NCI-H2081 treated with DMSO at 0.1 percent for 48 hours (cell line): ENCODE measurements at places on chromosomes 5 and 9.

DNA sequence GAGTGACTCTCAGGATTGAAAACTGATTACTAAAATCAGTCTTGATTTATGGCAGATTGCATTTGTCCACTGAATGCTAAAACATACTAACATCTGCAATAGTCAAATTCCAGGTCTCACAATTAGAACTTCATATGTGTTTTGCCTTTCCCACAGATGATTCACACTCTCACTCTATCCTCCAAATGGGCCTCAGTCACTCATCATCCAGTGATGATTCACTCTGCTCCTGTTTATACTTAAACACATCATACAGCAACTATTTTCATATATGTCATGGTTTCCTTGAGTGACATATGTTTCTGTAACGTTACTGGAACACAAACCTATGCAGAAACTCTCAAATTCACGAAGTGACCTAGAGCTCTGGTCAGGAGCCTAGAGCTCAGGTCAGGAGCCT, 512.9 kb downstream of the HINT1 start:
- no peak for DNase-seq

DNA sequence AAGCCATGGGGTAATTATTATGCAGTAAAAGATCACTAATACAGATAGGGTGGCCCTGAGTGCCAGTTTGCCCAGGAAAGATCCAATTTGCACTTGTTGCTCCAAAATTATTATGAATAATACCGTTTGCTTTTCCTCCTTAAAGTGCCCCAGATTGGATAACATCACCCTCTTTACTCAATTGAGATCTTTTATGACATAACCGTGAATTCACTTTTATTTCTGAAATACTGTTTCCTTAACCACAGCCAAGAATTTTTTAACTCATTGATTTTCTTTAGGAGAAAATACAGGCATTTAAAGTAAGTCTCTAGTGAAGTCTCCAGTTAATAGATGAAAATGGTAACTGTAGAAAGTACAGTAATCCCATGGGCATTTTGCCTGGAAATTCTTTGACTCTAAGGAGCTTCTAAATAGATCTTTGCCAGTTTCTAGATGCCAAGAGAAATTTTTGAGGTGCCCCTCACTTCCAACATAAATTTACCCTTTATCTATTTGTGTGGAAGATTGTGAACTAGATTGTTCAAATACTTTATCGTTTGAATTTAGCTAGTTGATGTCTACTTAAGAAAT, 99.2 kb downstream of the UHRF2 start:
- no peak for DNase-seq

DNA sequence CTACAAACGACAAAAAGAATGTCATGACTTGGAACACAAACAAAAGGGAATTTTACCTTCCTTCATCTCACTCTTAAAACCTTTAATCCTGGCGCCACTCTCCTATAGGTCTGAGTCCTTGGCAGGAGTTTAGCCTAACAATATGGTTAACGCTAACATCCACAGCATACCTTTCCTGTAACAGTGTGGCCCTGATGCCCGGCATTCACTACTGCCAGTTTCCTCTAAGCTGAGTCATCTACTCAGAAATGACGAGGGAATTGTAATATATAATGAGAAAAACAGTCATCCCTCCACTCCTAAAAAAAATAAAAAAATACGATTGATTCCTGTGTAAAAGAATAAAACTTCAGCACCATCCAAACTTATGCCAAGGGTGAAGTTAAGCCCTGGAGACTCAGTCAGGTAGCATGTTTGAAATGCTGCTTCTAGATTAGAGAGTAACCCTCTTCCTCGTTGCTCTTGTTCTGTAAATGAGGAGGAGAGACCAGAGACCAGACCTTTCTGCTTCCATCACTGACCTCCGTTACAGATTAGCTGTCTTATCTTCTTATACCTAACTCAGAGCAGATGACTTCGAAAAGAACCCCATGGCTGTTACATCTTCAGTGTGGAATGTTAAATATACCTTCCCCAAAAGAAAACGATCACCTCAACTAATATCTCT, 37.4 kb downstream of the CCDC125 start:
- DNase-seq: no peak

- no peak for DNase-seq
These were observed 61.6 kb upstream of the RPL26L1 start for GRCh38 chr5:172897481-172898217.

DNA sequence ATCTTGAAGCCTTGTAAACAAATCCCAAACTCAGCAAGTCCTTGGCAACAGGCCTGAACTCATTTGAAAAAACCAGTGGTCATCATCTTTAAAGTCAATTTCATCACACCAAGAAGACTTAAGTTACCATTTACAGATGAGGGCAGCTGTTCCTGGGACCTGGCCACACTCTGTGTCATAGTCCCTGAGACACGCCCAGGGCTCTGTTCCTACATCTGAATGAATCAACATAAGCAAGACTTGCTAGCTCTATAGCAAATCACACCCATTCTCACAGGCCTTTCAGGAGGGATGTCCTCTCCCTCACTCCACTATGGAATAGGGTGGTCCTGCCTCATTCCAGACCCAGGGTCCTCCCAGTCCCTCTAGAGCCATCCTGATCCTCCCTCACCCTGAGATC, 142.8 kb downstream of the NSG2 start:
- DNase-seq: no peak

DNA sequence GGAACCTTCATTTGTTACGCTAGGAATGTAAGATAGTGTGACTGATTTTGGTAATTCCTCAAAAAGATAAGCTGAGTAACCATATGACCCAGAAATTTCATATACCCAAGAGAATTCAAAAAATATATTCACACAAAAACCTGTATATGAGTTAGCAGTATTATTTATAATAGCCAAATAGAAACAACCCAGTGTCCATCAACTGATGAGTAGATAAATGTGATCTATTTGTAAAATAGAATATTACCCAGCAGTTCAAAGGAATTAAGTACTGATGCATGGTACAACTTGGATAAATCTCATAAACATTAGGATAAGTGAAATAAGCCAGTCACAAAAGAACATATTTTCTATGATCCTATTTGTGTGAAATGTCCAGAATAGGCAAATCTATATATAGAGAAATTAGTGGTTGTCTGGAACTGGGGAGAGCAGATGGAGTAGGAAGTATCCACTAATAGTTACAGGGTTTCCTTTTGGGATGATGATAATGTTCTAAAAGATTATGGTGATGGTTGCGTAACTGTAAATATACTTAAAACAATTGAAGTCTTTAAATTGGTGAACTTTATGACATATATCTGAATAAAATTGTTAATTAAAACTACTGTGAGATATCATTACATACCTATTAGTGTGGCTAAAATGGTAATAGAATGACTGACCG, 10.2 kb downstream of the MARCHF6 start:
- DNase-seq: no peak

DNA sequence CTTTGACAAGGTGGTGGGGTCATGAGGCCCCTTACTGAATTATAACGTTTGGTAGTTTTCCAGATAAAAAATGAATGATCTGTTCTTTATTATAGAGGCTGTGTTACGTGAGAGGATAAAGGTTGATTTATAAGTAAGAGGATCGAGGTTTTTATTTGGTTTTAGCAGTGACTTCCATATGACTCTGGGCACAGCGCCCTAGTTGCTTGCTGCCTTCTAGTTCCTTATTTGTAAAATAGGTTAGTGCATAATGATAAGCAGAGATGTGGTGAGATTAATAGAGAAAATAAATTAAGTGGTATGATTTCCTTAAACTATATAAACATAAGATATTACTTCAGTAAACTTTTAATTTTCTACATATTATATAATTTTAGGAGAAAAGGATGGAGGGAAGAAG, 29.8 kb downstream of the MRRF start:
- no peak for DNase-seq
